Activated naive CD4-positive, alpha-beta T cell treated with anti-CD3 and anti-CD28 coated beads, Interleukin-2, amount 50 U/mL, for 72 hours (primary cell): ENCODE measurements at places on chromosomes 4 and X.

- DNase-seq: no peak
These were observed 503.6 kb downstream of the IL1RAPL1 start for GRCh38 chrX:29090811-29091210.

DNA sequence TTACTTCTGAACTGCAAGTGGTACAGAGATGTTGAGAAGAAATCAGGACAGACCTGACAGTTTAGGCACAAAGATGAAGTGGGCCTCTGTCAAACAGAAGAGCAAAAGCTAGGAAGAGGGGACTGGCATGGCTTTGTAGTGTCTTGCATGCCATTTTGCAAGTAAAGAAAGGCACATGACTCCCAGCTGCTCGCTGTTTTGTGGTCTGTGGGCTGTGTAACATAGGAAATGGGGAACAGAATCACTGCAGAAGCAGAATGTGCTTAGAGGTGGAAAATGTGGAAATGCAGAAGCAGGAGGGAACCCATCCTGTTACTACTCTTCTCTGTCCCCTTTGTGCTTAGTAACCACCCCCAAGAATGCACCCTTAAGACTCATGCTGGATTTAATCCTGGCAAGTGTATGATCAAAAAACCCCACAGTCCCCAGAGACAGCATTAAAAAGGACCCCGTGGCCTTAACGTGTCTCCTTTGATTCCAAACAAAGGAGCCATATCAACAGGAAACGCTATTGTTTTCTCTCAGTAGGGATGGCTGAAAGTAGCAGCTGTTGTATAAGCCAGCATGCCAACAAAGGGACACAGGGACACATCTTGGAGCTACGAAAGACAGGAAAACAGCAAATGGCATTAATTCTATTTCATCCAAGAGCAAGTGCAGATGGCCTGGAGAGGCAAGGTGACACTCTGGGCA lies 177.6 kb upstream of the GLRA2 start:
- no peak for DNase-seq

DNA sequence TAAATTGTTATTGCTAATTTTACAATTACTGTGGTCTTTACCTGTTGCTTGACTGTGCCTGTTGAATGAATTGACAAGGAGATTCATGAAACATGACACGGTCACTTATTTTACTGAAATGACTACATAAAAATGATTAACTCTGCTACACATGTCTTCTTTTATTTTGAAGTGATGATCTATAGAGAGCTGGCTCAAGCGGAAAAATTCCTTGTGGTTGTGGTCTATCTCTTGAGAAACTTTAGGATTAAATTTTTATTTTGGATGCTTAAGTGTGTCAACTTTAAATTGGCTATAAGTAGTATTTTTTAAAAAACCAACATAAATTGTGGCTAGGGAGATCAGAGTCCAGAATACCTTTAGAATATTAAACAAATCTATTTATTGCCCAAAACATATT lies 131.8 kb upstream of the PITX2 start:
- no peak for DNase-seq

DNA sequence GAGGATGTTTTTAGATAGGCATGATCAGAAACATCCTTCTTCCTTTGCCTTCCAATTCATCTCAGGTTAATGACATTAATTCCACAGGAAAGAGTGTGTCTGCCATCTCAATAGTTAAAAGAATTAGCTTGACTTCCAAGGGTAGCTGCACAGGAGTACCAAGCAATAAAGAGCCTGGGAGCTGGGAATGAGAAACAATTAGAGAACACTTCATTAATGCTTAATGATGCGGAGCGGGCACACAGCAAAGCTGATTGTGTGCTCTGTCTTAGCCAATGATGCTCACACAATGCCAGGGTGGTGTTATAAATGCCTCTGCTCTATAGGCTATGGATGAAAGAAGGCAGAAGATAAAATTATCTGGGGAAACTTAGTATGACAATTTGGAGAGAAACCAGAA lies 1052.5 kb upstream of the LCORL start:
- DNase-seq: no peak
